ENCODE measurements at places on chromosomes 3 and 15. TPM values are rescaled to one million over a fixed set of nuclear protein-coding genes. Genes with fewer than 3 reads are reported as not detected.

GRCh38 chr3:169232863-169233262 is 430.6 kb downstream of the MECOM start:
- no peak for DNase-seq

DNA sequence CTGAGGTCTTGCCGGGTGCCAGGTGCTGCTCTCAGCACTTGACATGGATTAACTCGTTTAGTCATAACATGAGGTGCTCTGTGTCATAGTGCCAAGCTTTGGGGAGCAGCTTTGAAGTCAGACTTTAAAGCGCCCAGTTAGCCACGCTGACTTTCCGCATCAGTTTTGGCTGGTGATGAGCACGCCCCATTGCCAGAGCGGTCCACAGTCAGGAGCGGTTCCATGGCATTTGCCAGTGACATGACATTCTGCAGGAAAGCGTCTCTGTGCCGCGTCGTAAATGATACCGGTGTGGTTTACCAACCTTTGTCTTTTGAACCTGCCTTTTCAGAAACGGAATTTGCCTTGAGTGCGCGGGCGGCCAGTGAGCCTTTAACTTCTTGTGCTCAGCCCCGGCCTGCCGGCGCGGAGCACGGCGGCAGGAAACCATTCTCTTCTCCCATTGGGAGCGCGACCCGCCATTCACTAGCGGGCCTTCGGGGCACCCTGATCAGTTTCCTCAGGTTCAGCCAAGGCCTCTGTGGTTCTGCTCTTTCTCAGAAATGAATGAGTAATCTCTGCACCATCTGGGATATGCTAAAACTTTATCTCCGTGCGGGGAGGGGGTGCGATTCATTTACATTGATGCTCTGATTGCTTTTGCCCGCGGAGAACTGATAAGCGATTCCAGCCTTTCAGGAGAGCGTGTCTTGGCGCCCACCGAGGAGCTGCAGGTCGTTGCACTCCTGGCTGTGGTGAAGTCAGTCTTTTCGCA is 1.7 kb upstream of the SLC2A2 start:
- DNase-seq: peak; percentile 73

- DNase-seq: no peak
Measured at GRCh38 chr3:74106925-74107324, 482.2 kb upstream of the PDZRN3 start.

DNA sequence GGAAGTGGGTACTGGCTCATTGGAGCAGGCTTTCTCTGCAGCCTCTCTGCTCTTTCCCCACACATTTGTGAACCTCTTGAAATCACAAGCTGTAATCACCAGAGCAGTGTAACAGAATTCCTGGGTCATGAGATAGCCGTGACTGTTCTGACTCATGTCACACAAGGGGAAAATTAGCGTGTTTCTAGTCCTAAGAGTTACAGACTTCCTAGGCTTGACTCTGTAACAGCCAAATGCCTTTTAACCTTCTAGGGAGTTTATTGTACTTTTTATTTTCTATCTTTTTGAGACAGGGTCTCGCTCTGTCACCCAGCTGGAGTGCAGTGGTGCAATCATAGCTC is 54.7 kb upstream of the TRAK1 start:
- no peak for DNase-seq

DNA sequence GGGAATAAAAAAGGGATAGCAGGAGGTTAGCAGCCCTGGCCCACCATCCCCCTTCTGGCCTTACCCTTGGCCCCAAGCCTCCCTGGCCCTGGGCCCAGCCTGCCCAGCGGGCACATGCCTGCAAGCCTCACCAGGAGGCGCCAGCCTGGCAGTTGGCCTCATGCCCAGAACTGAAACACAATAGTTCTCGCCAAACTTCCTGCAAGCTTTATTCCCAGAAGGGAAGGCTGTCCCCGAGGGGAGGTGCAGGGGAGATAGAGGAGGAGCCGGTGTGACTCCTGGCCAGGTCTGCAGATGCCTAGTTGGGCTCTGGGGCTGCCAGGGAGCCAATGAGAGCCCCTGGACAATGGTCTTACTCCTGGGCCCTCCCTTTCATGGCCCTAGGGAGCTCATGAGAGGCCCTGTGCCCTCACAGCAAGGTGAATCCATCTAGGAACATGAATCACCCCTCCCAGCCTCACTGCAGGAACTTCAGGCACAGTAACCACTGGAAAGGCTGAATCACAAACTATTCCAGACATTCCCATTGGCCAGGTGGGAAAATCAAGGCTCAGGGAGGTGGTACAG is 4.0 kb downstream of the CCDC33 start:
- no peak for DNase-seq

- no peak for DNase-seq
Measured at GRCh38 chr3:60920519-60920918, 330.7 kb downstream of the FHIT start.

GRCh38 chr3:81643721-81644120 is 117.7 kb downstream of the GBE1 start:
- DNase-seq: no peak

GRCh38 chr3:28743831-28744230 is 395.2 kb upstream of the AZI2 start:
- DNase-seq: no peak

GRCh38 chr3:122665226-122665786 is 15.3 kb upstream of the PARP14 start:
- no peak for DNase-seq

DNA sequence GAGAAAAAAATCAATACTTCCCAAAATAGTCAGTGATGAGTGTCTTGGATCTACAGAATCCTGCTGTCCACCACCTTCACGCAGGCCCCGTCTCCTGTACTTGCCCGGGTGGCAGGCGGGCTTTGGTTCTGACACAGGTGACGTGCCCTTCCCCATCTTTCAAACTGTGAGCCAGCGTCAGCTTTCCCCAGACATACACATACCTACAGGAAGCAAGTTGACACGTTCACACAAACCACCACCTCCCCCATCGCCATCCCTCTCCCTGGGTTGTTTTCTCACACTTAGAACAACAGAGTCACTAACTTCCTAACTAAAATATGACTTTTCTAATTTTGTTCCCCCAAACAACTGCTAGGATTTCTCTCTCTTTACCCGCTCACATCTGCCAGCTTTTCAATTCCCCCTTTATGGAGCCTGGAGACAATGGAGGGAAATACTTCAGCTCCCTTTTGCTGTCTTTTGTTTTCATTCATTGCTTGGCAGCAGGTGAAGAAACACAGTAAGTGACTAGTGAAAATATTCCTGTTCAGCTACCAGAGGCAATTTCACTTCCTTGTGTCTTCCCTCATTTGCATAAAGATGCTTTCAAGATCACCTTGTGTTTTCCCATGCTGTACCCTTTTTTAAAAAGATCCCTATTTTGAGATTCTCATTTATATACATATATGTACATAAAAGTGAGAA is 248.3 kb downstream of the SLCO3A1 start:
- no peak for DNase-seq

DNA sequence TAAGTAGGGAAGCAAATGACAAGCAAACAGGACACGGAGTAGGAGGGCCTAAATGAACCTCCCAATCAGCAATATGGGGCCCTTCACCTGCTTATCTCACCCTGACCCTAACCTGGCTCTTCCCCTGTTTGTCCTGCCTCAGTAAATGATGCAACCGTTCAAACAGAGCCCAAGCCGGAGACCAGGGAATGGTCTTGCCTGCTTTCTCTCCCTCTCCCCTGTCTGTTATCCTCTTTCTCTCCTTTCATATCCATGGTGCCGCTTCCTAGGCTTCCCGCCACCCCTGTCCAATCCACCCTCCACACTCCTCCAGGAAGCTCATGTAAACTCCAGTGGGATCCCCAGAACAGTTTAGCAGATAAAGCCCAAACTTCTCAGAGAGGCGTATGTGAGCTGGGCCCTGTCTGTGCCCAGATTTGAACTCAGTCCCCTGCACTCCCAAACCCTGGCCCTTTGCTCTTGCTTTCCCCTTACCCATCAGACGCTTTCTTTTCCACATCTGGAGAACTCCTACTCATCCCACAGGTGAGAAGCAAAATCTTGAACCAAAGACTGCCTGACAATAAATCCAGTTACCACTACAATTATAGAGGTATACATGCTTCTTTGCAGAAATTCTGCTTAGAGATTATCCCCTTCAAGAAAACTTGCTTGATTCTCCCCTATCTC is 45.7 kb upstream of the STT3B start:
- DNase-seq: no peak

GRCh38 chr3:185687271-185687878 is 101.3 kb downstream of the SENP2 start:
- no peak for DNase-seq

DNA sequence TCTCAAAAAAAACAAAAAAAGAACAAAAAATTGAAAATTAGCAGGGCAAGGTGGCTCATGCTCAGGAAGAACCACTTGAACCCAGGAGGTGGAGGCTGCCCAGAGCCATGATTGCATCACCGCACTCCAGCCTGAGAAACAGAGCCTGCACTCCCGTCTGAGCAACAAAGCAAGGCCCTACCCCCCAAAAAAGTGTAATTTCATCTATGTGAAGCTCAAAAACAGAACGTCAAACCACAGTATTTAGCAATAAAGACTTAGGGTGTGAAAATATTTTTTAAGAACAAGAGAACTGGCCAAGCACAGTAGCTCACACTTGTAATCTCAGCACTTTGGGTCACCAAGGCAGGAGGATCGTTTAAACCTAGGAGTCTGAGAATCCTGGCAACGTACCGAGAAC is 38.2 kb downstream of the STAG1 start:
- DNase-seq: no peak

DNA sequence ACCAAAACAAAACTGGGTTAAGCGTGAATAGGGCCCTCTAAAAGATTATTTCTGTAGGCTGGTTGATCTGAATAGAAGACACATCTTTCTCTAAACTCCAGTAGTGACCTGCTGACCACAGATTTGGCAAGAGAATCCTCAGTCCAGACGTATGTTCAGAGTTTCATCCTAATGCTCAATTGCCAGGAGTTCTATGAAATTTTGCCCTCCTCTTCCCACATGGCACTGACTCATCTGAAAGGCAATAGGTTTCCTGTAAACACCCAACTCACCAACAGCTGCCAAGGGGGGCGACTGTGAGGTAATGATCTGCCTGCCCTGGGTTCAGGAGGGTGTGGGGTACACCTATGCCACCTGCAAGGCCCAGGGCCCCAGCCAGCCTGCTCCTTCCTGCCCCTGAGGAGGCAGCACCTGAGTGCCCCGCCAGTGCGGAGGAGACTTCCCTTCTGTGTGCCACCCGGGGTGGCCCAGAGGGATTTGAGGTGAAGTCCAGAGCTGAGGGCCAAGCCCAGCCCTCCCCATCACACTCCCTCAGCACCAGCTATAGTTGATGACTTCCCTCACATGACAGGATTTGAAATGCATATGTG is 8.4 kb upstream of the PLA2G4D start:
- DNase-seq: no peak

DNA sequence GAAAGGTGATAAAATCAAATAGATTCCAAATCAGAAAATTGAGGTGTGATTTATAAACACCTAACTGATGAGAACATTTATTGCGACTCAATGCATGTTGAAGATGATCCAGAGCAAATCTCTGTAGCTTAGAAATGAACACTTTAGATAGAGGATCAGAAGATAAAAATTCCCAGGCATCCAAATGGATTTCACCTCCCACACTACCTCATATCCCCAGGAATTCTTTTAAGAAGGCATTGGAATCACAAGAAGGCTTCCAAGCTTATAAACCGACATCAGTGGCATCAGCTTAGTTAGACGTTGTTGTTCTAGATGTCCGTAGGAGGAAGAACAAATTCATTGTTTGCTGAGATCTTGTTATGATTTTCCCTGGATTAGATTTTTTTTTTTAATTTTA is 154.4 kb downstream of the EBLN2 start:
- DNase-seq: no peak

DNA sequence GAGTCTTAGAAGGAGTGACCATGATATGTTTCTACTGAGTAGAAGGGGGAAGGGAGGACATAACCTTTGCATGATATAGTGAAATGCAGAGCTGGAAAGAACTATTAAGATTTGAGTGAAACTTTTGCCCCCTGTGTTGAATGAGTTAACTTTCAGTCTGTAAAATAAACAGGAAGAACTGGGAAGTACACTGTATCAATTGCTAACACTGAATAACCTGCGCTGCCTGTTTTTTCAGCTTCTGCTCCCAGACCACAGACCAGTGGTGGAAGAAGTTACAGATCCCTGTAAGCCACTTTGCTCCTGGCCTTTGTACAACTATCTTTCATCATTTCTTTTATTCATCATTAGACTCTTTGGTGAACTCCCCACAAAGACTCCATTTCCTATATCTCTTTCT is 3.6 kb upstream of the LRCH3 start:
- DNase-seq: no peak

LTF gene
- not detected for total RNA-seq

LNP1 gene
- 2.0 TPM for total RNA-seq

LMLN gene
- total RNA-seq: 8.4 TPM

CD200 gene
- total RNA-seq: 34.5 TPM

HDC gene
- total RNA-seq: 0.66 TPM

GATM gene
- total RNA-seq: 1.4 TPM

TM4SF1 gene
- not detected for total RNA-seq

Measured in activated naive CD4-positive, alpha-beta T cell treated with anti-CD3 and anti-CD28 coated beads, Interleukin-2, amount 50 U/mL, for 72 hours (primary cell).